ENCODE measurements at places on chromosomes 3 and 15.

DNA sequence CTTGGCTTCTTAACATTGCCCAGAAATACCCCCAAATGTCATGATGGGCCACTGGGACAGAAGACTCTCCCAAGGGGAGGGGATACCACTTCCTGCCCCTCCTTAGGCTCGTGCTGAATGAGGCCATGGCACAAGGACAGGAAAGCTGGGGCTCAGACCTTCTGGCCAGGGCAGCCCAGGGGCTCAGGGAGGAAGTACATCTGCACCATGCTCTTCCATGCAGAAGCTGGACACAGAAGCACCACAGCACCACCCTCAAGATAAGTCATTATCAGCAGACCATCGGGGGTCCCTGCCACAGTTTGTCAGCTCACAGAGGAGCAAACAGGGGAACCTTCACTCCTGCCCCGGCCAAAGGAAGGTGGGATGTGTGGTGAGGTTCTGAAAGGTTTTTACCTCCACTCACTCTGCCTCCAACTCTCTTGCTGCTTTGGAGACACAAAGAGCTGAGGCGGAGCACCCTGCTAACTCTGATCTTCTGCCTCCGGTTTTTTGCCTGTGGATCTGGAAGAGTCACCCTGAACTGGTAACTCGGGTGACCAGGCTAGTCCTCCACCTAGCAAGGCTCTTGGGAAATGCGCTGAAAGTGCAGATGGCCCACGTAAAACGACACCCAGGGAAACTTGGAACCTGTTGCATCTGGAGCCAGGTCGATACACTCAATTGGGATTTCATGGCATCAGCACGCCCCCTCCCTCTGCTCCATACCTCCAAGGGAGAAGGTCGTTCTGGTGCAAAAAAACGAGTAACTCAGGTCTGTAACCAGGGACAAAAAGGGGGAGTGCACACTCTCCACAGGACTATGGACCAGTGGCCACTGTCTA lies 8.3 kb downstream of the BMF start:
- no peak for DNase-seq

DNA sequence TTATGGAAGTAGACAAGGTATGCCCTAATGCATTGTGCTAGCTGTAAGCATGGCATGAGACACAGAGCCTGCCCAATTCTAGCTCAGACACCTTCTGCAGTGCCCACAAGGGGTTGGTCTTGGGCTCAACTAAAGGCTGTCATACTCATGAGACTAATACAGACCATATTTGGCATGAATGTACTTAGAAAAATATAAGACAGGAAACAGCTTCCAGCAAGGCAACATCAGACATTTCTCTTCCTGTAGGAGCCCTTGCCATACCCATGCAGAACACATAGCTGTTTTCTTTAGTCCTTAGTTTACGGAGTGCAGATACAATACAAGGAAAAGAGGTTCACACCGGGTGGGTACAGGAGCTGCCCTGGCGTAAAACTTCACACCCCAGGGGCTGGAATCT lies 30.5 kb upstream of the NR1I2 start:
- DNase-seq: no peak

DNA sequence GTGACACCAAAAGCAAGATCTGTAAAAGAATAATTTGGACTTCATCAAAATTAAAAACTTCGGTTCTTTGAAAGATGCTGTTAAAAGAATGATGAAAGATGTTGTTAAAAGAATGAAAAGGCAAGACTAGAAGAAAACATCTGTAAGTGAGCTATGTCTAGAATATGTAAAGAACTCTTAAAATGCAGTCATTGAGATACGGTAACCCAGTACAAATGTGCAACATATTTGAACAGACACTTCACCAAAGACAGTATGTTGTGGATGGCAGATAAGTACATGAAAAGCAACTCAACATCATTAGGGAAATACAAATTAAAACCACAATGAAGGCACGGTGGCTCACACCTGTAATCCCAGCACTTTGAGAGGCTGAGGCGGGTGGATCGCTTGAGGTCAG lies 139.5 kb downstream of the LRIG1 start:
- no peak for DNase-seq

DNA sequence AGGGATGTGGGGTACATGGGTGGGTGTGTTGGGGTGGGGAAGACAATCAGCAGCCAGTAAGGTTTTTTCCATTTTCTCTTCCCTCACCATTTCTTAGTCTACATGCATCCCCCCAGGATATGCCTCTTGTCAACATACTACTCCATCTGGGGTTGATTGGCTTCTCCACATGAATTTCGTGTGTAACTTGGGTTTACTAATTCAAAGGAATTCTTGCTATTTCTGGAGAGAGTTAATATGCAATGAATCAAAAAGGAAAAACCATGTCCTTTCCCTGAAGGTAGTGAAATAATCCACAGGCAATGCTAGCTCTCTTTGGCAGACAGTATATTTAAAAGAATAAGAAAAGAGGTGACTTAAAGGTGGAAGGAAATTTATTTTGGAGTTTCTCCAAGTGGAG lies 198.4 kb downstream of the EBLN2 start:
- DNase-seq: no peak

DNA sequence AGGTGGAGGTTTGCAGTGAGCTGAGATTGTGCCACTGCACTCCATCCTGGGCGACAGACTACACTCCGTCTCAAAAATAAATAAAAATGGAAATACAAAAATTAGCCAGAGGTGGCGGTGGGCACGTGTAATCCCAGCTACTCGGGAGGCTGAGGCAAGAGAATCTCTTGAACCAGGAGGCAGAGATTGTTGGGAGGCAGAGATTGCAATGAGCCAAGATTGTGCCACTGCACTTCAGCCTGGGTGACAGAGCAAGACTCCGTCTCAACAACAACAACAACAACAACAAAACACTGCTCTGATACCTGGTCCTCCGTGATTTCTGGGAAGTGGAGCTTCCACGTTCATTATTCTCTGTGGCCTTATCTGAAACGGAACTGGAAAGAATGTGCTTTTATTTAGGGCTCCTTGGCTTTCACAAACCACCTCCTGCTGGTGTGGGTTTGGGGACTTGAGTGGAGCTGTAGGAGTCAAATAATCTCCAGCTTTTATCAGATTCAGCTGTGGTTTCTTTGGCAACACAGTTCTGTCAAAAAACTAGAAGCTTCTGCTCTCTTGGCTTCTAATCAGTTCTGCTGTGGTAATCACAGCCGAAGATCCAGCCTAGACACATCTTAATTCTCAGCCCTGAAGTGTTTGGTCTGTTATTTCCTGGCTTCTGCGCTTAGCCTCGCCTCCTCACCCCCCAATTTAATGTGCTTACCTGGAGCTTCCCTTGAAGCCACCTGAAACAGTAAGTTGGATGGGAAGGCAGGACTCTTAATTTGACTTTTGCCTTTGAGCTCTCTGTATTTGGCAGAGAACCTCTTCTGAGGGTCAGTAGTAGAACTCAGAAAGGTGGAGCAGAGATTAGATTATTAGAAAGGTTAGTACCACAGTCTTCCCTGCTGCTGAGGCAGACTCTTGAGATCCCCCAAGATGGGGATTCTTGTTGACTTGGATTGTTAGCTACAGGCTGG lies 21.4 kb downstream of the IRAK2 start:
- DNase-seq: no peak

GRCh38 chr3:16697443-16698147 lies 92.4 kb upstream of the DAZL start:
- DNase-seq: no peak

GRCh38 chr15:100114100-100114499 lies 227.7 kb downstream of the ADAMTS17 start:
- no peak for DNase-seq

DNA sequence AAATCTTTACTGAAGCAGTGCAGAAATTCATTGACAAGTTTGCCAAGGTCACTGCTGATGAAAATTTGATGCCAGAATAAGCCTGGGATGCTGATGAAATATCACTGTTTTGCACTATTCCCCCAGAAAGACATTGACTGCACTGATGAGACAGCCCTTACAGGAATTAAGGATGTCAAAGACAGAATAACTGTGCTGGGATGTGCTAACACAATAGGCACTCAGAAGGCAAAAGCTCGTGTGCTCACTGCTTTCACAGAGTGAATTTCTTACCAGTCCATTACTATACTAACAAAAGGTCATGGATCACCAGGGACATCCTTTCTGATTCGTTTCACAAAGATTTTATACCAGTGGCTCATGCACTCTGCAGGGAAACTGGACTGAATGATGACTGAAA lies 69.4 kb downstream of the MCF2L2 start:
- no peak for DNase-seq

DNA sequence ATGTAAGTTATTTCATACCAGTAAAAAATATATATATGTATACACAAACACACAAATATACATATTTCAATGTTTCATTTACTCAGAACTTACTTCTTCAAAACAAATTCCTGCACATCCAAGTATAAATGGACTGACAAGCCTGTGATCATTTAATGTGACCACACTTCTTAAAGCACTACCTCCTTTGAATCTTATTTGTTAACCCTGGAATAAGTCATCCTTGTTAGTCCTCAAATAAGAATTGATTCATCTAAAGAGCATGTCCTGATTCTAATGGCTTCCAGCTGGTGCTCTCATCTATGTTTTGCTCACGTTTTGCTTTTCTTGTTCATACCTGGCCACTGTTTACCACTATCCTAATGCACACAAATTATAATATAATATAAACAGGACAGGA lies 103.9 kb upstream of the UBP1 start:
- DNase-seq: no peak

DNA sequence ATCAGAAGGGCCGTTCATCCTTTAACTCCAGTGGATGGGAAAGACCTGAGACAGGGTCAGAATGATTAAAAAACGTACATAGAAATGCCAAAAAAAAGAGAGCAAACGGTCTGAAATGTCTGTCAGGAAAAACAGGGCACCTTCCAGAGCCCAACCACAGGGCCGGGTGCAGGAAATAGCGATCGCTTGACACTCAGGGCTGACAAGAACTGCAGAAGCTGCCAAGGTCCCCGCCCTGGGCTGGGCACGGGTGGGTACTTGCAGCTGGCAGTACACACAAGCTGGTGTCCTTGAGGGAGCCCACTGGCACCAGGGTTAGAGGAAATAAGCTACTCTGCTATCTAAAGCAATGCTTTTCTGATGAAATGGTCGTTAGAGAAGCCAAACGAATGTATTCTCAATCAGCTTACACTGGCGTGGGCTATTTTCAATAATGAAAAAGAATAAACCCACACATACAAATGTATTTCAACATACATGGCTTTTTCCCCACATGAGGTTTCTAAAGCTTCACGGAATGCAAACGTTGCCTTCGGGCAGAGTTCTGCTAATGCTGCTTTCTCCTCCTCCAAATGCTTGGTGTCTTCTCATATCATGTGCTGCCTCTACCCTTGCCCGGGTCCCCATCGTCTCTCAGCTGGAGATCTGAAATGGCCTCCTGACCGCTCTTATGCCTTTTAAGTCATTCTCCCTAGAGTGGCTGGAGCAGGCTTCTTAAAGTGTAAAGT lies 15.6 kb downstream of the FRMD4B start:
- peak; percentile 12 for DNase-seq

- no peak for DNase-seq
Observed at GRCh38 chr15:92163641-92164040, 230.0 kb upstream of the ST8SIA2 start.

- no peak for DNase-seq
Observed at GRCh38 chr3:37181756-37182155, 7.4 kb upstream of the LRRFIP2 start.

GRCh38 chr3:24379936-24380335 lies 114.7 kb downstream of the THRB start:
- no peak for DNase-seq

- no peak for DNase-seq
Observed at GRCh38 chr15:41873711-41874110, 20.1 kb downstream of the SPTBN5 start.

- DNase-seq: no peak
Observed at GRCh38 chr3:129418041-129418973, 10.1 kb downstream of the EFCAB12 start.

- DNase-seq: no peak
Observed at GRCh38 chr15:37981775-37982174, 47.3 kb downstream of the TMCO5A start.

Measured in activated CD4-positive, alpha-beta T cell treated with anti-CD3 and anti-CD28 coated beads for 24 hours (primary cell).